ENCODE measurements at places on chromosomes 4 and X.

- no peak for DNase-seq
Measured at GRCh38 chrX:150768132-150768485, 74.9 kb downstream of the MTMR1 start.

- DNase-seq: no peak
Measured at GRCh38 chrX:115894087-115894486, 276.5 kb upstream of the AGTR2 start.

- DNase-seq: no peak
Measured at GRCh38 chrX:67545893-67546495, 2.2 kb downstream of the AR start.

DNA sequence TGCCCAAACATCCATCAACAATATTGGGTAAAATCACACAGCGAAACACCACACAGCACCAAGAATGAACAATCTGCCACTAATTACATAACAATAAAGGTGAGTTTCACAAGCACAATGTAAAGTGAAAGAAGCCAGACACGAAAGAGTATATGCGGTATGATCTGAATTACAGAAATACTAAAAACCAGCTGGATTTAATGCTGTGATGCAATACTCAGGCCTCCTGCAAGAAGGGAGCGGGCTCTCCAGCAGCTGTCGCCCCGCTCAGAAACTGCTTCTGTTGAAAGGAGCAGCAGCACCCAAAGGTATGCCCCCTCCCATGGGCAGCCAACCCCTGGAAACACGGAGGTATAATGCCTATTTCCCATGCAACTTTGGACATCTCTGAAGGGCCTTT, 77.0 kb downstream of the PAPSS1 start:
- no peak for DNase-seq

DNA sequence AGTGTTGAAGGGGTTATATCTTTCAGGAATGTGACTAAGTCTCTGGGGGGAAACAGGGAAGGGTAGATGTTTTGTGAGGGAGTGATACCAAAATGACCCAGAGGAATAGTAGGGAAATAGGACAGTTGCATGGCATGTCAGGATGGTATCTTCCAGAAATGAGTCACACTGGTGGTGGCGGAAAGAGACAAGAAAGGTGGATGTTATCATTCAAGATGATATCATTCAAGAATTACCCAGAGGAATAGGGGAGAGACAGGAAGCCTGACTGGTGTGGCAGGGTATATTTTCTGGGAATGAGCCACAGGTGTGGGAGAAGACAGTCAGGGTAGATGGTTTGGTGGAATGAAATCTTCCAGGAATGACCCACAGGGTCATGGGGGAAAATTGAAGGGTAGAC, 61.1 kb downstream of the MAOA start:
- no peak for DNase-seq

DNA sequence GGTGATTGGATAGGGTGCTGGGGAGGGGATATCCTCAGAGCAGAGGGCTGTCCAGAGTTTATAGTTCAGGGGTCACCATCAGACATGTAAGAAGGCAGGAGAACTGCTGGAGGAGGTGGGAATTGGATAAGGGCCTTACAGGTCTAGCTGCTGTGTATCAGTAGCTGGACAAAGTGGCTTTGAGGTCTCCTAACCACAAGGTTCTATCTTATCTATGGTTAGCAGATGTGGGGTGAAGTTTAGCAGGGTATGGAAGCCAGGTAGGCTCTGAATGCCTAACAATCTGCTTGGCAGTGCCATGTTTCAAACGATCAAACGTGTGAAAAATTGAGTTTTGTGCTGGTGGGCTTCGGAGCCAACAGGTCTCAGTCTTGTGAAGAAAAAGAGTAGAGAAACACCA, 32.1 kb upstream of the MAGEA8 start:
- no peak for DNase-seq

DNA sequence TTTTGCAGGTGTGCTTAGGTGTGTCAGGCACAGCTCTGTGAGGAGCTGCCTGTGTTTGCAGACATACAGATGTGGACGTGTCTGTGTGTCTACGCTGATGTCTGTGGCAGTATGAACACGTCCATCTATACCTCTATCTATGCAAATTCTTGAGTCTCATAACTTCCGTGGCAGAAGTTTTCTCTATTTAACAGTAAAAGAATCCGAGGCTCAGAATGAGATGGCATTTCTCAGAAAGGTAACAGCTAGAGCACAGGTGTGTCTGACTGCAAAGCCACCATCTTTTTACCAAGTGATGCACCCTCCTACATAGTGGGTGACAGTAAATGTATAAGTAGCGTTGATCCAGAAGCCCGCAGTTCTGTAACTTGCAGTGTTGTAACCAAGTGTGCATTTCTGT, 39.9 kb upstream of the CYP4V2 start:
- DNase-seq: no peak

DNA sequence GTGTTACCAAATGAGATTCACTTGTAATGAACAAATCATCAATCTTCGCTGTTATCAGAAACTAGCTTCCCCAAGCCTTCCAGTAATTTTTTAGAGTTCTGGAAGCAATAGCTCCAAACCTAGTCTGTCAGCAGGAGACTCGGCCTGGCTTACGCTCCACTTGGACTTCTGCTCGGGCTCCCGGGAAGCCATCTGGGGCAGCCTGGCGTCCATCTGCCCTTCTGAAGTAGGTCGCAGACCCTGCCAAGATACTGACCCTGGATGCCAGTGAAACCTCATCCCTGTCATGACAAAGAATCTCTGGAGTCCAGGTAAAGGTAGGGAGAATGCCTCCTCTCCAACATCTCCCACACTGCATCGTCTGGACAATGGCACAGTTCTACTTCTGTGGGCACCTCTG, 493.8 kb upstream of the ZFP42 start:
- no peak for DNase-seq

GRCh38 chr4:95835672-95836071, 4.2 kb upstream of the PDHA2 start:
- no peak for DNase-seq

GRCh38 chr4:5784960-5785611, 74.1 kb downstream of the EVC start:
- no peak for DNase-seq

DNA sequence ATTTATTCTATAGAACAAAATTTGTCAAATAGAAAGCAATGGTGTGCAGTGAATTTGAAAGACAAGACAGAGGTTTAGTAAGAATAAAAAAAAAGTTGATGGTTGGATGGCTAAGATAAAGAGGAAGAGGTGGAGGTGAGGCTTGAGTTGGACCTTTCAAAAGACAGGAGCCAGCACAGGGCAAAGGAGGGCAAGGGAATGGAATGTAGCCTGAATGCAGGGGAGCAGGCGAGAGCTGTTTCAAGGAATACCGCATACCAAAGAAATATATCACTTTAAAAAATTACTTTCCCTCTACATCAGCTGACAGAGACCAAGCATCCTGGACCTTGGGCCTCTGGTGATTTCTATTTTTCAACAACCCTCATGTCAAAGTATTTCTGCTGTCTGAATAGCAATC, 38.0 kb upstream of the CXXC4 start:
- DNase-seq: no peak

GRCh38 chr4:85570388-85570787, 95.4 kb downstream of the ARHGAP24 start:
- DNase-seq: no peak

DNA sequence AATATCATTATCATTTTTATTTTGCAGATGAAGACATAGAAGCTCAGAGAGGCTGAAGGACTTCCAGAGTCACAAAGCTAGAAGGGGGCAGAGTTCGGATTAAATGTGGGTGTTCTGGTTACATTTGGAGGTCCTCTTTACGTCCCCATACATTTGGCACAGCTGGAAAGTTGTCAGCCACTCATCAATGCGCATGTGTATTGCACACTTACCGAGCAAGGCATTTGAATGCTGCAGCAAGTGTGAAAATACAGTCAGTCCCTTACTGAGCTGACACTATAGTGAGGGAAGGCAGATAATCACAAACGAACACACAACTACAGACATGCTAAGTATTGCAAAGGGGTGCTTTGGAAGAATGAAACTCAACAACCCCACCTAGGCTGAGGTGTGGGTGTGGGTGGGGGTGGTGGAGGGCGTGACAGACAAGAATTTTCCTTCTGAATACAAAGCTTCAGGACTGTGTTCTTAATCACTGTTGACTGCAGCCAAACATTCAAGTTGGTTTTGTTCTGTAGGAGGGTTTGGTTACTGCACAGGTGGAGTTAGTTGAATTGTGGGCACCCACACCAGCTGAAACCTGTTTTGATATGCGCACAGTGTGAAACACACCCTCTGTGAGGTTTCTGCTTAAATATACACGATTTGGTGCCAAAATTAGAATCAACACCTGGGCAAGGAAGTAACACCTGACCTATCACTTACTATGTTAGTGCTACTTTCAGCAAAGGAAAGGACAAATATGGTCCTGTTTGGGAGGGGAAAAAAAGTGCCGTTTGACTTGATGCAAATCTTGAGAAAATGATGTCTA, 72.4 kb downstream of the COQ2 start:
- no peak for DNase-seq

DNA sequence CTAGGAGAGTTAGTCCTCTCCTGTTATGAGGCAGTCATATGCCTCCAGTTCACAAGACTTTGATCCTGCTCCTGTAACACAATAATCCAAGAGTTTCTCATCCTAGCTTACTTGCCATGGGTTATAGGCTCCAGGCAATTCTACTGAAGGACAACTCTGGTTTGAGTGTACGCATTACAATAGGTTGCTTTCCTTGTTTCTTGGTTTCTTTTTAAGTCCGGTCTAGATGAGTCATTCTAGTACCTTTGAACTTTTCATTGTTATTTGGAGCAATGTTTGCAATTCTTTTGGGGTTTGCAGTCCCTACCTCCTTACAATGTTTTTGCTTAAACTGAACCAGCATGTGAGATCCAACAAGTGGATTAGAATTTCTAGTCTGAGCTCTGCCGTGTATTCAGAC, 109.1 kb downstream of the ANAPC4 start:
- DNase-seq: peak; percentile 72

DNA sequence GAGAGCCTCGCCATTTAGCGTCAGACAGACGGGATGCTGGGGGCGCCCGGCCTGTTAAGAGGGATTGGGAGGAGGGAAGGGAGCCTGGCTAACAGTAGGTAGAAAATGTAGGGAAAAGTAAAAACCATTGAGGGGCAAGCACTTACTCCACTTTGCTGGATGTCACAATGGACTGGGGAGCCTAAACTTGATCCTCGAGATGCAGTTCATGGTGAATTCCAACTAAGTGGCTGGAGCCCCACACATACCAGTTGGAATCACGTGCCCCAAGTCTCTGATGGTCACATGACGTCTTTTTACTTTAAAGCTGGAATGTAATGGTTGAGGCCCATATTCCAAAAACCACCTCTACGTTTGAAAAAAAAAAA, 1.5 kb downstream of the PLS3 start:
- no peak for DNase-seq

DNA sequence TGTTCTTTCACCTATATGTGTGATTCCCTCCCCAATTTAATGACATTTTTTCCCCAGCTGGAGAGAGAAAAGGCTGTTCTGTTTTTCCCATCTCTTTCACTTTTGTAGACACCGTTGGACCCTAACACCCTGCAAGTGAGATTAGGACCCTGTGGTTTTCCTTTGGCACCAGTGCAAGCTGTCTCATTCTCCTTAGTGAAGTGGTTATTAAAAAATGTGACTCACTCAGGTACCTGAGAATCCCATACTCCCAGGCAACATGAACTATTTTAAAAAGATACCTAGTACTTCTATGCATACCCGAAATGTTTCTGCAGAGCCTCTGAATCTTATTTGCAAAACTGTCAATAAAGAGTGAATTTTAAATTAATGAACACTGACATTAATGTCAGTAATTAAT, 175.7 kb upstream of the TBC1D9 start:
- DNase-seq: no peak

GRCh38 chr4:52670121-52670520, 11.0 kb upstream of the USP46 start:
- DNase-seq: no peak

DNA sequence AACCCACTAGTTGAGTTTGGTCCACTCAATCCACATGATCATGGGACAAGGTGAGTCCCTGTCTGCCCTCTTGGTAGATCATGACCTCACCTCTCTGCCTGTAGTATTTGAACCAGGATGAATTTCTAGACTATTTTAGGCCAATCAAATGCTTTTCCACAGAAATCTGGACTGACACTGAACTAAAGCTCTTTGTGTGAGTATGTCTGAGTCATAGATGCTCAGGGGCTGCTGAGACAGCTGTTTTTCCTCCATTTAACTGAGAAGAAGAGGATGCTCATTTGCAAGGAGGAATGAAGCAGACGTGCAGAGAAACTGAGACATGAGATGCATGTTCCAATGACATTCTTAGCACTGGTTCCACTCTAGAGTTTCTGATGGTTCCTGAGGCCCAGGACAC, 77.3 kb upstream of the TMEM47 start:
- DNase-seq: no peak

Measured in epithelial cell of proximal tubule (primary cell).